Smooth muscle cell of the pulmonary artery (primary cell): ENCODE measurements at places on chromosomes 7 and 10. TPM values are rescaled to one million over a fixed set of nuclear protein-coding genes. Genes with fewer than 3 reads are reported as not detected.

NKX2-3 gene
- not detected in 2 replicates for total RNA-seq

BTBD16 gene
- 0.13 TPM in 1 of 2 replicates, not detected in the other for total RNA-seq

ATP6V0A4 gene
- 0.10 TPM in 1 of 2 replicates, not detected in the other for total RNA-seq

HYAL4 gene
- not detected in 2 replicates for total RNA-seq

CALHM2 gene
- 22.6 and 39.7 TPM in 2 replicates for total RNA-seq

FGFR2 gene
- 0.03 and 0.07 TPM in 2 replicates for total RNA-seq

OSBPL3 gene
- total RNA-seq: 8.0 and 15.4 TPM in 2 replicates

FBXL15 gene
- total RNA-seq: 6.3 and 6.6 TPM in 2 replicates

SLC13A1 gene
- total RNA-seq: not detected in 2 replicates

FEZF1 gene
- not detected in 2 replicates for total RNA-seq

GBX1 gene
- total RNA-seq: not detected in 2 replicates

MIOS gene
- 28.0 and 29.8 TPM in 2 replicates for total RNA-seq

MRC1 gene
- total RNA-seq: under 0.01 TPM in 1 of 2 replicates, not detected in the other

ELMO1 gene
- total RNA-seq: 0.43 and 3.3 TPM in 2 replicates

MRM2 gene
- 13.0 and 13.5 TPM in 2 replicates for total RNA-seq

SPDYE2 gene
- total RNA-seq: not detected in 2 replicates

EIF3B gene
- total RNA-seq: 150 and 189 TPM in 2 replicates

ASB10 gene
- total RNA-seq: not detected in 2 replicates

CTAGE8 gene
- 0.17 TPM in 1 of 2 replicates, not detected in the other for total RNA-seq

UNC5B gene
- 38.6 and 84.2 TPM in 2 replicates for total RNA-seq

MSS51 gene
- total RNA-seq: 2.1 and 2.2 TPM in 2 replicates
